Globus pallidus (tissue), 1 donor: ENCODE measurements at places on chromosomes 7 and 10.

DNA sequence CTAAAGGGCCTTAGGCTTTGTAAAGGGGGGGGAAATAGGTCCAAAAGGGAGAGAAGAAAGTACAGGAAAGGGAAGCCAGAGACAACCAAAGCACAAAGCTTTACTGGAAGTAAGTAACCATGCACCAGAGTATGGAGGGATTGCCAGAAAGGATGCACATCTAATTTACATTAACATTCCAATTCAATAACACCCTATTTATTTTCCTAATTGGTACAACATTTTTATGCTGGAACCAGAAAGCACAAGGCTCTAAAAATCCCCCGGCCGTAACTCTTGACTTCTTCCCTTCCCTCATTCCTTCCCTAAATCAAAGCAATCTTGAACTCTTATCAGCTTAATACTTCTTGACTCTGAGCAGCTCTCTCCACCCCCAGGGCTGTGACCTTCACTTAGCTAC is 400.0 kb upstream of the CELF2 start:
- no peak for DNase-seq

DNA sequence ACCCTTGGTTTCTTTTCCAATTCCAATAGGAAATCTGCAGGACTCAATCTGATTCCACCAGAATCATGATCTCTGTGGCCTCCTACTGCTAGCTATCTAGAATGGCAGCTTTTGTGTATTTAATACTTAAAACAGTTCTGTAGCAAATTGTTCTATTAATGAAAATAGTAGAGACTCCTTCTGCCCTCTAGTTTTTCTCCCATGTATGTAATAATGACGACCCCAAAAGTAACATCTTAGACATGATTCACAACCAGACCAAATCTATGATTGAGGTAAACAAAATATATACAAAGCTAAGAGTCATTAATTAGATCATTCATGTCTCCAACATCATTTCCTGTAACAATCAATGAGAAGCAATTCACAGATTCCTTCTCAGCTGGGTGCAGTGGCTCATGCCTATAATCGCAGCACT is 259.1 kb upstream of the MKLN1 start:
- no peak for DNase-seq

- DNase-seq, result no peak
Measured at GRCh38 chr10:20891338-20891714, 5.8 kb downstream of the NEBL start.

DNA sequence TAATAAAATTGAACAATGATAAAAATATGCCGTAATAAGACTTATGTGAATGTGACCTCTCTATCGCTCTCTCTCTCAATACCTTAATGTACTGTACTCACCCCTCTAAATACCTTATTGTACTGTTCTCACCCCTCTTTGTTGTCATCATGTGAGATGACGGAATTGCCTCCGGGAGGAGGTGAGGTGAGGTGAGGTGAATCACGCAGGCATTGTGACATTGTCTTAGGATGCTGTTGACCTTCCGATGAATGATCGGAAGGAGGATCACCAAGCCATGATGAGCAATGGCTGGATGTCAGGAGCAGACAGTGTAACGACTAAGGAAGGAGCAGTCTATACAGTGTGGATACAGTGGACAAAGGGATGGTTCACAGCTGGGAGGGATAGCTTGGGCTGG is 87.4 kb upstream of the FAM20C start:
- DNase-seq, result no peak

GRCh38 chr10:4704034-4704545 is 121.9 kb upstream of the AKR1E2 start:
- no peak for DNase-seq
